ENCODE measurements at places on chromosomes 3 and 15.

DNA sequence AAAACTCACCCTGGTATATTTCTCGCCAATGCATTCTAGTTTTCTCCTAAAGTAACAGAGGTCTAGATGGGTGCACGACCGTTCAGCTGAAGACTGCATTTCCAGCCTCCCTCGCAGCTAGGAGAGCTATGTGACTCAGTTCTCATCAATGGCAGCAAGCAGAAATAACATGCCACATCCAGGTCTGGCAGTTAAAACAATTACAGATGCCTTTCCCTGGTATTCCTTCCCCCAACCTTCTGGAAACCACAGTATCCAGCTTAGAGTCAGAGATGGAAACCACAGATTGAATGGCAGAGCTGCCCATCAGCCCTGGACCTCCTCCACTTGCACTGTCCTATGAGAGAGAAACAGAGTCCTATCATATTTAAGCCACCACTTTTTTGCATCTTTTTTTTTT lies 4.8 kb downstream of the HAPLN3 start:
- DNase-seq = no peak

- DNase-seq = no peak
Observed at GRCh38 chr3:132293251-132293650, 24.0 kb upstream of the ACP3 start.

GRCh38 chr3:82386647-82387046 lies 625.2 kb upstream of the GBE1 start:
- no peak for DNase-seq

GRCh38 chr15:70415398-70415797 lies 317.7 kb upstream of the TLE3 start:
- DNase-seq = no peak

DNA sequence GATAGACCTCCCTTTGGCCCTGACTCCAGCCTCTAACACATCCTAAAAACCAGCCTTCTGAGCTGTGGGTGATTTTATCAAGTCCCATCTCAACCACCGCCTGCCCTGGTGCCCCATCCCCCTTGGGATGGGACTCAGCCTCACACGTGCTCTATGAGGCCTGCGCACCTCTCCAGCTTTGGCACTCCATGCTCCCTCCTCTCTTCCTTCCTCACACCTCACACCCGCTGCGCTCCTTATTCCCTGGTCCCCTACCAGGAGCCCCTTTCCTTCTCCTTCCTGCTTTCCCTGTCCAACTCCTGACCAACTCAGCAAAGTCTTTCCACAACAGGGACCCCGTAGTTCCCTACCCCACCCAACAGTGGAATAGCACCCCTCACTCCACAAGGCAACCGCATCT lies 18.4 kb upstream of the SLC6A1 start:
- no peak for DNase-seq

DNA sequence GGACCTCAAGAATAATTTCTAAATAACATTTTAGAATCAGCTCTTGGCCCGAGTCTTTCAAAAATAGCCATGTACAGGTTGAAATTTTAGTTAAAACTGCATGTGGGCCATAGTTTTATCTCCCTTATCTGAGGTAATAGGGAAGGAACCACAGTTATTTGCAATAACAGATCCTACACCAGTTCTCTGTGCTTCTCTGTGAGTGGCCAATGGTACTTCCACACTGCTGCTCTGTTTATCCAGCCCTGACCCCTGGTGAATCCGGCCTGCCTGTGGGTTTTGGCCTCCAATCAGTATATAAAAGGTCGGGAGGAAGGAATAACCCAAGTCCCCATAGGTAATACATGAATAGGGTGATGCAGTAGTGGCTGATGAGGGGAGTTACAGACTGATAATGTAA lies 48.0 kb upstream of the TNIK start:
- DNase-seq = no peak

DNA sequence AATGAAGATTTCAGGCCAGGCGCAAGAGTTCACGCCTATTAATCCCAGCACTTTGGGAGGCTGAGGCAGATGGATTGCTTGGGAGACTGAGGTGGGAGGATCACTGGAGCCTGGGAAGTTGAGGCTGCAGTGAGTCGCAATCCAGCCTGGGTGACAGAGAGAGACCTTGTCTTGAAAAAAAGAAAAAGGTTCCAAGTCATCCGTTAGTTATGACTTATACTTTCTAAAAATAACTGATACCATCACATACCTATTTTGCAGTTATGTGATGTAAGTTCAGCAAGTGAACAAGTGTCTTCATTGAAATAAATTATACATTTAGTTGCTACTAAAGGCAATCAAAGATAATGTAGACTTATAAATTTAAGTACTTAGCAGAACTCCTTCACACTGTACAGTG lies 22.1 kb downstream of the CLPX start:
- no peak for DNase-seq

DNA sequence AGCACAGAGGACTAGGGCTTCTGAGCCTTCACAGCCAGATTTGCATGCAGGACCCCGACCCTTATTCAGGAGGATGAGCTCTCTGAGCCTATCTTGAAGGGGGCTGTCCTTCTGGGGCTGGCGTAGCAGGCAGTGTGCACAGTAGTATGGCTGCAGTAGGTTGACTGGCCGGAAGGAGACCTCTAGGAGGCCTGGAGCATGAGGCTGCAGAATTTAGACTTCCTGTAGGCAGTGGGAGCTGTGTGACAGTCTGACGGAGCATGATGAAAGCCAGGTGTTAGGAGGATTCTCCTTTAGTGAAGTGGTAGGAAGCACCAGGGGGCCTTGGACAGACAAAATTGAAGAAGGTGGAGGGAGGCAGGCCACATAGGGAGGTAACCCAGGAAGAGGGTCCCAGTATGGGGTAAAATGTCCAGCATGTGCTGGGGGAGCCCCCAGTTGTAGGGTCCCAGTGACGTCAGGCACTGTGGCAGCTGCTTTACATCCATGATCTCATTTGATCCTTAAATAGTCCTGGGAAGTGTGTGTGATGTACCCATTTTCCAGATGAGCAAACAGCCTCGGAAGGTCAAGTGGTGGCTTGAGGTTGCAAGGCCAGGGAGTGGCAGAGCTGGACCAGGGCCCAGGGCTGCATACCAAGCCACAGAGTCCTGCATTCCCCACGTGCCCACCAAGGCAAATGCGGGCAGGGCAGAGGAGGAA lies 36.1 kb downstream of the SPSB4 start:
- DNase-seq = no peak

DNA sequence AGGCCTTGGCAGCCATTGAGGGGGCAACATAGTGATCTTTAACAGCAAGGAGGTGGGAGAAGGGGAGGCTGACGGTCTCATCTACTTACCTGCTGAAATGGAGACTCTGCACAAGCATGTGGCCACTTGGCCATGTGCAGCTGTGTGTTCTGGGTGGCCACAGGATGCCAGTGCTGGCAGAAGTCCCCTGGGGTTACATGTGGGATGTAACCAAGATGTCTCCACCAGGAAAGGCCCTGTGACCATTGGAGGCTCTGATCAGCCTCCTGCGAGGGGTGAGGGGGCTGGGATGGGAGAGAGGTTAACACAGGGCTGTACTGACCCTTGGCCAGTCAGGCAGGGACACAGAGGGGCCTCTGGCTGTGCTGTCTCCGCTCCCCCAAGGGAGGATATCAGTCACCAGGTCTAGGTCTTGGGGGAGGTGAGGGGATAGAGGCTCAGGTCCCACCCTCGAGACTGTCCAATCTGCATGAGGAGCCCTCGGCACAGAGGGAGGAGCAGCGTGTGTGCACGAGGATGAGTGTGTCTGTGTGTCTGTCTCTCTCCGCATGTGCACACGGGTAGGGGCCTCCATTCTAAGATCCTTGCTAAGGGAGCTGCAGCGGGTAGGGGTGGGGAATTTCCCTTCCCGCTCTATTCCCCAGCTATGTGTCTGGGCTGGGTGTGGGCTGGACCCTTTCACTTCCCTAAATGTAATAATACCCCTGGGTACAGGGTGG lies 19.5 kb downstream of the PRKCD start:
- DNase-seq = no peak

- no peak for DNase-seq
Observed at GRCh38 chr3:21585216-21585740, 165.7 kb downstream of the ZNF385D start.

- DNase-seq = no peak
Observed at GRCh38 chr15:50506121-50506520, 40.3 kb downstream of the USP50 start.

Data from sigmoid colon (tissue), 7 donors.